ENCODE measurements at places on chromosomes 6 and 20.
A peak's percentile ranks its signal among the peaks of the same experiment; 100 is the strongest.

DNA sequence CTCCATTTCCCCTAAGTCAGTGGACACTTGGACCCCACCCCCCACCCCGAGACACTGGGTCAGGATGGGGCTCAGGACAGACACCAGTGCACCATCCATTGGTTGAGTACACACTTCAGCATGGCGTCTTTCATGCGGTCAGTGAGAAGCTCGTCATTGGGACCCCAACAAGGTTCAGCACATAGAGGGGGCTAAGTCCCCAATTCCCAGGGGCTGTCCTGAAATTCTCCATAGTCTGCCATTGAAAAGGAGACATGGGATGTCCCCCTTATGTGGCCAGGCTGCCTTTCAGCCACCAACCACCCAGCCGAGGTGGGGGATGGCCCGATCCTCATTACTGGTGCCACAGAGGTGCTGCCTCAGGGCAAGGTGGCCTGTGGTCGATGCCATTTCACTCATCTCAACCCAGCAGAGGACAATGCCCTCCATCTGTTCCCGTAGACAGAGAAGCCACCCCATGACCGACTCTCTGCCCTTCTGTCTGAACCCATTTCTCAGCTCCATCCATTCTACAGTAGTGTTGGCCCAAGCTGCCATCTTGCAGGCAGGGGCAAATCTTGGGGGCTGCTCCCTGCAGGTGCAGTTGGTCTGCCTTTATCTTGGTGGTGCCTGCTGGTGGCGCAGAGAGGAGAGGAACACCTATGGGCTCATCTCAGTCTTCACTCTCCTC lies 37.4 kb downstream of the PRR18 start:
- no peak for DNase-seq

DNA sequence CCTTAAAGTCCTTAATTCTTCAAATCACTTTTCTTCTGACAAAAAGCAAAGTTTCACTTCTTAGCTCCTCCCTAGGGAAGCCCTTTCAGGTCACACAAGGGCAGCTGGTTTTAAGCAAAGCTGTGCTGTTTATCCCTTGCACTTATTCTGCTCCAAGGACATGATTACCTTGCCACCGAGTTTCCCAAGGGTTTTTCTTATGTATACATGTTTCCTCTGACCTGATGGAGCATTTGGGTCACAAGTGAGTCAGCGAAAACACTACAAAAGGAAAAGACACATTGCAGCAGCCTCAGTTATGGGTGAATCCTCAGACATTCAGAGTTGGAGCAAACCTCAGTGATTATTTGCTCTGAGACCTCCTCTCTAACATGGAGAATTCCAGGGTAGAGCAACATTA lies 26.6 kb upstream of the ILRUN start:
- DNase-seq, result no peak

DNA sequence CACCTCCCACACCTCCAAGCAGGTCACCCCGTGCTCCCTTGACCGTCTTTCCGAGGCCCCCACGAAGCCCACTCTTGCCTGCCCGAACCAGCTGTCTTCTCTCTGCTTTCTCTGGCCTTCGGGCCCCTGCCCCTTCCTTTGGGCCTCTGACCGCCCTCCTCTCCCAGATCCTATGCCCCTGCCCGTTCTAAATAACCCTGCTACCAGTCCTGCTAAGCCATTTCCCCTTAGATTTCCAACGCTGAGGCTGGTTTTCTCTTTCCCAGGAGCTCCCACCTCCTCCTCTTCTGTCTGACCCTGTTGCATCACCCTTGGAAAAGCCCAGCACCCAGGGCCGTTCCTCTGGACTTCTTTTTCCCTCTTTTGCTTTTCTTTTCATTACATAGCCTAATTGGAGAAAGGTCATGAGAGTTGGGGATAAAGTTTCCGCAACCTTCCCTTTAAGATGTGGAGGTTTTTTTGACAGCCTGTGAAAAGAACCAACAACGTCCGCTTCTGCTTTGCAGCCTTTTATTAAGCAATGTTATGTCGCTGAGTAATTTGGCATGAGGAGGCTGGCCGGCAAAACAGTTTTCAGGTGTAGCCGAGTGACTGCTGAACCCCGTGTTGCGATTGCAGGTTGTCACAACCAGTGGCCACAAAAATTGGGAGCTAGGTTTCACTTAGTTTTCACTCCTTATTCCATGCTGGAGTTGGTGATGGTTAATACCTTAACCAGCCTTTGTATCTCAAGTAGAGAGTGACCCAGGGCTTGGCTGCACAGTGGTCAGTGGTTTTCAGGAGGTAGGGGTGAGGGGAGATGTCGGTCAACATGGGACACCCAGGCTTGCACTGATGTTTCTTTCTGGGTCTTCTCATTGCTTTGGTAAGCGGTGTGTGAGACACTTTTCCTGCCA lies 970 bp downstream of the BLTP3A start:
- peak; percentile 48 for DNase-seq

- DNase-seq, result no peak
Observed at GRCh38 chr6:34334796-34335416, 57.6 kb downstream of the NUDT3 start.

- DNase-seq, result no peak
Observed at GRCh38 chr20:63102721-63103375, 96.1 kb upstream of the BHLHE23 start.

All from Calu3 (cell line).